ENCODE measurements at places on chromosomes 13 and 19. TPM values are rescaled to one million over a fixed set of nuclear protein-coding genes. Genes with fewer than 3 reads are reported as not detected.

GRCh38 chr19:54473071-54473891, at the start of gene CDC42EP5:
Gene CDC42EP5, minus strand, starts transcription at chr19:54473296. Its CDS starts 7,749 bp downstream, at chr19:54465547.
- peak; percentile 73 for DNase-seq

DNA sequence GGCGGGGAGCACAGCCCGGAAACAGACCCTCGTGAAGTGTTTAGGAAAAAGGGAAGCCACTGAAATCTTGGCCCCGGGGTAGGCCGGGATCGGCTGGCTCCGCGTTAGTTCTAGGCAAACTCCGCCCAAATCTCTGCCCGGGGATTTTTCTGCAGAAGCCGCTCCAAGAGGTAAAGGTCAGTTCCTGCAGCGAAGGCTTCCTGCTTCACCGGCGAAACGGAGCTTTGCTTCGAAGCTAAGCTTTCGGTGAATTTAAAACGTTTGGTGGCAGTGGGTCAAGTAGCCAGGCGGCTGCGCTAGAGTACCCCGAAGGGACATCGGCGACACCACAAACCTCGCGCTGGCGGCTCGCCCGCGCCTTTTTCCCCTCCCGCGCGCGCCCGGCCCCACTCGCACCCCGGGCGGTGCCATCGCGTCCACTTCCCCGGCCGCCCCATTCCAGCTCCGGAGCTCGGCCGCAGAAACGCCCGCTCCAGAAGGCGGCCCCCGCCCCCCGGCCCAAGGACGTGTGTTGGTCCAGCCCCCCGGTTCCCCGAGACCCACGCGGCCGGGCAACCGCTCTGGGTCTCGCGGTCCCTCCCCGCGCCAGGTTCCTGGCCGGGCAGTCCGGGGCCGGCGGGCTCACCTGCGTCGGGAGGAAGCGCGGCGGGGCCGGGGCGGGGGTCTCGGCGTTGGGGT, 441 bp downstream of the GJB2 start:
- DNase-seq = no peak

- no peak for DNase-seq
These were observed 60.9 kb upstream of the ATP12A start for GRCh38 chr13:24619282-24619681.

DNA sequence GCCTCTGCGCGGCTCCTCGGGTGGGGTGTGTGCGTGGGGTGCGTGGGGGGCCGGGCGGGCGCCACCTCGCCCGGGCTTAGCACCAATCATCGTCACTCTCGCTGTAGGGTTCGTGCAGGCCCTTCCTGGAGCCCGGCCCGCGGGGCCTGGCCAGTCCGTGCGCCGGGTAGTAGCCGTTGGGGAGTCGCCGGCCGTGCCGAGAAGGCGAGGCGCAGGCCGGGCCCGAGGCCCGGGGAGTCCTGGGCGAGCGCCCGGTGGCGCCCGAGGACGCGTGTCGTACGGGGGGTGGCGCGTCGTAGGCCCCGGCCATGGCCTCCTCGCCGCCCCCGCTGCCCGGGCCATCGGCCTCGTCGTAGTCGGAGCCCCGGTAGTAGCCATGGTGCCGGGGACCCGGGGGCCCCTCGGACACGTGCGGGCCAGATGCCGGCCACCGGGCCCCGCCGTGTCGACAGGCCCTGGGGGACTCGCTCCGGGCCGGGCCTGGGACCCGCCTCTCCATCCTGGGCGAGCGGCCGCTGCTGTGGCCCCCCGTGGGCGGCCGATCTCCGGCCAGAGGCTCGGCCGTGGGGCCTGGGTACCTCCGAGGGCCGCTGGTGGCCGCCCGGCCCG, 57.1 kb downstream of the IER2 start:
- no peak for DNase-seq

- DNase-seq = no peak
These were observed 4.0 kb upstream of the KLK3 start for GRCh38 chr19:50850738-50851137.

DNA sequence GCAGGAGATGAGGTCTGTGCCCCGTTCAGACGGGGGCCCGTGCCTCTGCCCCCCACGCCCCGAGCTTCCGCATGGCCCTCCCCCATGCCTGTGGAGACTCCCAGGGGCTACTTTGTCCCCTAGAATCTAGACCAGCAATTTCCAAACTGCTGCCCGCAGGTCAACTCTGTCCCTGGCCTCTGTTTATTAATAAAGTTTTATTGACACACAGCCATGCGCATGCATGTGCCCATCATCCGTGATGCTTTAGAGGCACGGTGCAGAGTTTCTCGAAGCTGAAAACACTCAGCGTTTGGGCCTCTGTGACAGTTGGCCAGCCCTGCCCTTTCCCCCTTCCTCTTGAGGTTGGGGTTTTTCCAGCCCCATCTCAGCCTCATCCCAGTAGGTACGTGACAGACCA, 140.0 kb downstream of the KDM4B start:
- DNase-seq = no peak

- no peak for DNase-seq
These were observed 4.7 kb upstream of the SLC35E1 start for GRCh38 chr19:16576690-16577530.

GRCh38 chr13:109154546-109154945, 525.1 kb downstream of the MYO16 start:
- no peak for DNase-seq

The LILRB5 gene
- 2.4 TPM for polyA plus RNA-seq

The ZIC5 gene
- 0.03 TPM for polyA plus RNA-seq

The ZNF541 gene
- polyA plus RNA-seq = 0.29 TPM

All from left renal pelvis (tissue), 4 donors.